Natural killer cell (primary cell): ENCODE measurements at places on chromosomes 4 and X. TPM values are rescaled to one million over a fixed set of nuclear protein-coding genes. Genes with fewer than 3 reads are reported as not detected.

- H3K4me3 ChIP-seq, result no peak overlapping the region
- H3K27me3 ChIP-seq, result no peaks in the 10 kb centered on the region
- no peaks in the 10 kb centered on the region for H3K36me3 ChIP-seq
- no peak overlapping the region for H3K27ac ChIP-seq
- DNase-seq, result no peak
- no peaks in the 10 kb centered on the region for H3K4me1 ChIP-seq
Measured at GRCh38 chrX:47420962-47421361, 50.6 kb downstream of the ZNF157 start.

DNA sequence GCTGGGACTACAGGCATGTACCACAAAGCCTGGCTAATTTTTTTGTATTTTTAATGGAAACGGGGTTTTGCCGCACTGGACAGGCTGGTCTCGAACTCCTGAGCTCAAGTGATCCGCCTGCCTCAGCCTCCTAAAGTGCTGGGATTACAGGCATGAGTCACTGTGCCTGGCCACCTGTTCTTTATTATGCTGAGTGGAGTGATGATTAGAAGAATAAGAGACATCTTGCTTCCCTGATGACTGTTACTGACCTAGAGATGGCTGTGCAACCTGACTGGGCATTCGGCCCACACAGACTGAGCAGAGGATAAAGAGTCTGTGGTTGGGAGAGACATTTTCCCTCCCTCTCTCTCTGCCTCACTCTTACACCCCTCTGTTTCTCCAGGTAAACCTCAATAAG, 56.7 kb downstream of the SPINK2 start:
- no peak overlapping the region for H3K4me3 ChIP-seq
- no peaks in the 10 kb centered on the region for H3K27me3 ChIP-seq
- H3K27ac ChIP-seq, result no peak overlapping the region
- no peak for DNase-seq

DNA sequence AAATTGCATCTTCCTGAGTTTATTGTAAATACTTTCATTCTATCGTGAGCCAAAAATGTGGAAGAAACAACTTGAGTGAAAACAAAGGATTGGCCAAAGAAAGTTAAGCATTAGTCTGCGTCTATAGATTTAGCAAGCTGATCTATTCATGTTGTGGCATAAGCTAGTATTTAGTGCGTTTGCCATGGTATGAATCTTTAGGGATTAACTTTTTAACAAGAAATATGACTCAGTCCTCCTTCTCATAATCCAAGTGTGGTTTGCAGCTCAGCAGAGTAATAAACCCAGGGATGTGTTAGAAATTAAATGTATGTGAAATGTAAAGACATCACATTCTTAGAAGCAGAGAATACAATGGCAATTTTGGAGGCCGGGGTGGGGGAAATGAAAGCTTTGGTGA, 1110.9 kb downstream of the NLGN4X start:
- H3K27ac ChIP-seq, result no peak overlapping the region
- no peaks in the 10 kb centered on the region for H3K4me1 ChIP-seq
- DNase-seq, result no peak
- no peaks in the 10 kb centered on the region for H3K27me3 ChIP-seq

DNA sequence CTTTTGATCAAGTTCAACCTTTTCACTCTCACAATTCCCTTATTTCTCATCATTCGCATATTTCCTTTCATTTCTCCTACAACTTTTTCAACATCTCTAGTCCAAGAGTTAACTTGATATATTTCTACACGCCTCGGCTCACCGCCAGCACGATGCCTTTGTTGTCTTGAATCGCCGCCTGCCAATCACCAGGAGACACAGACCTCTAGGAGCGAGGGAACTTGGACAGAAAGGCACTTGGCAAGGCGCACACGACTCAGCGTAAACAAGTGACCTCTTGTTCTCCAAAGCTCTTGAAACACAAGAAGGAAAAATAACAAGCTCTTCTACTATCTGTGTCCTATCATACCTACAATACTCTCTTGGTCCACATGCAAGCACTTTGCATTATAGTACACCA, 27.1 kb upstream of the RBMX start:
- no peaks in the 10 kb centered on the region for H3K27me3 ChIP-seq
- H3K36me3 ChIP-seq, result no peaks in the 10 kb centered on the region
- no peak overlapping the region for H3K4me3 ChIP-seq
- peaks cover 23% of the 10 kb centered on the region for H3K4me1 ChIP-seq

GRCh38 chrX:150405006-150405405, 41.9 kb downstream of the MAMLD1 start:
- no peaks in the 10 kb centered on the region for H3K27me3 ChIP-seq
- no peak overlapping the region for H3K27ac ChIP-seq
- H3K4me3 ChIP-seq, result no peak overlapping the region
- DNase-seq, result no peak

GRCh38 chrX:40167850-40168479, 70.2 kb upstream of the BCOR start:
- no peaks in the 10 kb centered on the region for H3K27me3 ChIP-seq
- H3K4me1 ChIP-seq, result peaks cover 64% of the 10 kb centered on the region
- no peaks in the 10 kb centered on the region for H3K36me3 ChIP-seq
- no peak overlapping the region for H3K27ac ChIP-seq

DNA sequence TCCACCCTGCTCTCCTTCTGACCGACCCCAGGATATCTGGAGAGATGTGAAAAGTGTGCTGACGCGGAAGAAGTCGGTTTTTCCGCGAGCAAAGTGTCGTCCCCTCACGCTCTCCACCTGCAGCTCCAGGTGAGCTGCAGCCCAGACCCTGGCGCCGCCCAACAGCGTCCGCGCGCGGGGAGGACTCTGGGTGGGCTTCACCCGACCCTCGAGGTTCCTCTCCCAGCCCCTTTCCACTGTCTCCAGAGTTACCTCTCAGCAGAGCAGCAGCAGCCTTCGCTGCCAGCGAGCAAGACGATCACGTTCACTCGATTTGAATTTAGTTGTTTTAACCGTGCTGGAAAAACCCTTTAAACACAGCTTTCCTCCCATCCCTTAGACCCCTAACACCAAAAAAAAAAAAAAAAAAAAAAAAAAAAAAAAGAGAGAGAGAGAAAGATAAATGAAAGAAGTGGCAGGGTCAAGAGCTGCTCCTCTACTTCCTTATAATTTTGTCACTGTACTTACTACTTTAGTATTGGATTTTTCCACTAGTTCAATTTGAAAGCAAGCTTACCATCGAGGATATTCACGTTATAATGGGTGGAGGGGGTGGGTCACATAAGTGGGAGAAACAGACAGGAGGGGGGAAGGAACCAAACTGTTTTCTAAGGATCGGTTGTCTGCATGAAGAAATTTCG, 758 bp upstream of the NR3C2 start:
- no peak for DNase-seq
- peak overlapping the region; percentile 89 for H3K27ac ChIP-seq
- no peaks in the 10 kb centered on the region for H3K36me3 ChIP-seq
- peaks cover 9% of the 10 kb centered on the region for H3K27me3 ChIP-seq
- H3K4me3 ChIP-seq, result peak overlapping the region; percentile 90

DNA sequence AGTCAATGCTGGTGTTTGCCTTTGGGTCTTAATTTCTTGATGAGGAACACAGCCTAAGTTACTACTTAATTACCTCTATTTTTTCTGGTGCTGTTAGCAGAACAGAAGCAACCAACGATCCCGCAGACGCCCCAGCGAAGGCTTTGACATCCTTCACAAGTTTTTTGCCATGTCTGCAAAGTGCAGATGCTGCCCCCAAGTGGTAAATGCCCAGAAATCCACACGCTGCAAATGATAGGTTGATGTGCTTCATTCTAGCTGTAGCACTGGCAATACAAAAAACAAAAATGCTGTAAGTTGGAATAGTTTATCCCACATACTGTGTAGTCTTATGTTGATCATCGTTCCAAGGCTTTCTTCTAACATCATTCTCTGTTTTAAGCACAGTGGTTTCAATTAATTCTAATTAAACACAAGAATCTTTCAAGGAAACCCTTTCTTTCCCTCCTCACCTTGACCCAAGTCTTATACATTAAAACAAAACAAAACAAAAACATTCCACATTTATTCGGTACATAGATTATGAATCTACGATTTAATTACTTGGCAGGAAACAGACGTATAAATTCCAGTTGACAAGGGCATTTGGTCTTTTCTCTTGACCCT, 1.2 kb downstream of the PNPLA4 start:
- H3K27me3 ChIP-seq, result no peaks in the 10 kb centered on the region
- H3K4me1 ChIP-seq, result peaks cover 14% of the 10 kb centered on the region
- no peak overlapping the region for H3K4me3 ChIP-seq

DNA sequence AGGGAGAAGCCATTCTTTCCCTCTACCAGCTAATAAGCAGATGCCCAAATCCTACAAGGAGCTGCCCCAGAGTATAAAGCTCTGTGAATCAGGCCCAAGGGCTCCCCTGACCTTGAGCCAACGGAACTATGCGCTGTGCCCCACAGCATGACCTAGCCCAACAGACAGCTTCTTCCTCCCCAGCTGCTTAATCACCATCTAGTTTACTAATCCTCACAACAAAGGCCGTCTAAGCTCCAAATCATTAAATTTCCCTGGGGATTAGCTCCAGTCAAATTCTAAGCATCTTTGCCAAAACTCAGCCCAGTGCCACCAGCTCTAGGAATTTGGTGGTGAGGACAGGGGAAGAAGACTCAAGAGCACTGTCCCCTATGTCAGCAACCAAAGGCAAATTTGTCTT, 113.1 kb downstream of the SHROOM4 start:
- no peak for DNase-seq
- no peaks in the 10 kb centered on the region for H3K36me3 ChIP-seq
- no peaks in the 10 kb centered on the region for H3K27me3 ChIP-seq
- H3K4me1 ChIP-seq, result no peaks in the 10 kb centered on the region

GRCh38 chr4:118765399-118765798, 70.5 kb downstream of the SEC24D start:
- no peak overlapping the region for H3K27ac ChIP-seq
- peaks cover 44% of the 10 kb centered on the region for H3K36me3 ChIP-seq
- DNase-seq, result no peak

The RASSF6 gene
- not detected for total RNA-seq
